Omental fat pad (tissue), 4 donors: ENCODE measurements at places on chromosomes 2 and 18. TPM values are rescaled to one million over a fixed set of nuclear protein-coding genes. Genes with fewer than 3 reads are reported as not detected.

YWHAQ gene
- 175 TPM for total RNA-seq

- no peak for DNase-seq
Observed at GRCh38 chr2:239026711-239027361, 179.0 kb downstream of the TWIST2 start.

- DNase-seq, result no peak
Observed at GRCh38 chr2:201880579-201880978, 74.2 kb downstream of the CDK15 start.

GRCh38 chr2:19818543-19818942 is 83.2 kb downstream of the TTC32 start:
- no peak for DNase-seq

- no peak for DNase-seq
Observed at GRCh38 chr2:119673796-119674195, 5.2 kb upstream of the TMEM177 start.

- no peak for DNase-seq
Observed at GRCh38 chr18:37355772-37356171, 209.8 kb downstream of the CELF4 start.

DNA sequence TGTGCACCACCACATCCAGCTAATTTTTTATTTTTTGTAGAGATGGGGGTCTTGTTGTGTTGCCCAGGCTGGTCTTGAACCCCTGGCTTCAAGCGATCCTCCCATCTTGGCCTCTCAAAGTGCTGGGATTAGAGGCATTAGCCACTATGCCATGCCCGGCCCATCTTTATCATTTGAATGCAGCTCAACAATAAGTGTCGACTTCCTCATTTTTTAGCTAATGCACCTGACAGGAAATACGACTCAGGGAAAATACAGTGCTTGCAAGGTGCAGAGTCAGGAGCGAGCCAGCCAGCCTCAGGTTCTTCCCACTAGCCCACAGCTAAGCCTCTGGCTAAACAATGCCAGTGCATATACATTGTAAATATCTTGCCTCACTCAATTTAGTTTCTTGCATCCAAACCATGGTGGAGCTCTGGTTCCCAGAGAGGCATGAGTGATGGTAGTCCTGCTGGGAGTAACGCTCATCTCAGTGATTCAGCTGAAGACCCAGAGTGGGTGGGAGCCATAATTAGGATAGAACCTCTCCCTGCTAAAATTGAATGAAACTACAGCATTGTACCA is 135.0 kb downstream of the TGIF1 start:
- no peak for DNase-seq

- DNase-seq, result no peak
Observed at GRCh38 chr2:128601298-128602037, 282.8 kb upstream of the HS6ST1 start.
